ENCODE measurements at places on chromosomes 3 and 15. TPM values are rescaled to one million over a fixed set of nuclear protein-coding genes. Genes with fewer than 3 reads are reported as not detected.

GRCh38 chr3:19149368-19149767 is 1.1 kb downstream of the KCNH8 start:
- DNase-seq, result peak; percentile 46
- no peaks in the 10 kb centered on the region for H3K36me3 ChIP-seq
- H3K4me1 ChIP-seq, result no peaks in the 10 kb centered on the region
- no peak overlapping the region for H3K4me3 ChIP-seq
- no peak overlapping the region for H3K27ac ChIP-seq

DNA sequence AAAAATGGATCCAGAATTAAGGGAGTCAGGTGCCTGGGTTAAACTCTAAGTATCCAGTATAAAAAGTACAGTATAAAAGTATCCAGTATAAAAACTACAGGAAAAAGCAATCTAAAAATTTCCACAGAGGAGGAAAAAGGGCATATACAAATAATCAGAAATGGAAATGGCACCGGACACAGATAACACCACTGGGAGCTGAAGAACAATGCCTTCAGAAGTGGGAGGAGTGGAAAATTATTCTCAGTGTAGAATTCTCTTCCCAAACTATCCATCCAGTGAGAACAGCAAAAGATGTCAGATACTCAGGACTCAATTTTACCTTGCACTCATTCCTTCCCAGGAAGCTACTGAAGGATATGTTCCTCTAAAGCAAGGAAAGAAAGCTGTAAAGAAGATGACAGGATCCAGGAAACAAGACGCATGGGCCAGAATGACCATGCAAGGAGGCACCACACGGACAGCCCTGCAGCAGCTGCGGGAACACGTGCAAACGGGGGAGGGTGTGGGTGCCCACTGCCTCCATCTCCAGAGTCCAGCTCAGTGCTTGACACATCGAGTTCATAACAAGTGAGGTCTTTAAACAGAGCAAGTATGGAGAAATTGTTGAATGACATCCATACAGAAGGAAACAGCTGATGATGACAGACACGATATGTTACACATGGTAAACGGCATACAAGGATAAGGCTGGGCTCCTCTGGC is 68.5 kb downstream of the CHSY1 start:
- peak; percentile 82 for DNase-seq
- peaks cover 8% of the 10 kb centered on the region for H3K36me3 ChIP-seq
- H3K4me3 ChIP-seq, result no peak overlapping the region
- H3K27ac ChIP-seq, result no peak overlapping the region

DNA sequence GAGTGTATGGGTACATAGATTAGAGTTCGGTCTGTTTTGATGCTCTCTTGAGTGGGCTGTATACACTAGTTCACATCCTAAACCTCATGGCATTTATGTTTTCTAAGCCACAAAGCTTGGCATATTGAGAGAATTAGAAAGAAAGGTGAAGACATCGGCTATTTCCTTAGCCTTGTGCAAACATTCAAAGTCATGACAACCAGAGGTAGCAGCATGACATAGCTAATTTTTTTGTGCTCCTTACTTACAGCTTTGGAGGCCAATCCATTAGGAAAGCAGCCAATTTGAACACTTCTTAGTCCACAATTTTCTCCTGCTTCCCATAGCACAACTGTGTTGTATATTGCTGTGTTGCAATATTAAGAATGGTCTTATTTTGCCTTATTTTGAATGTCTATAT is 21.5 kb upstream of the AADAC start:
- H3K36me3 ChIP-seq, result no peaks in the 10 kb centered on the region
- no peak for DNase-seq
- no peak overlapping the region for H3K27ac ChIP-seq

GRCh38 chr3:9552252-9552999 is 1.2 kb downstream of the LHFPL4 start:
- no peak overlapping the region for H3K4me3 ChIP-seq
- no peaks in the 10 kb centered on the region for H3K4me1 ChIP-seq
- peaks cover 10% of the 10 kb centered on the region for H3K27me3 ChIP-seq

DNA sequence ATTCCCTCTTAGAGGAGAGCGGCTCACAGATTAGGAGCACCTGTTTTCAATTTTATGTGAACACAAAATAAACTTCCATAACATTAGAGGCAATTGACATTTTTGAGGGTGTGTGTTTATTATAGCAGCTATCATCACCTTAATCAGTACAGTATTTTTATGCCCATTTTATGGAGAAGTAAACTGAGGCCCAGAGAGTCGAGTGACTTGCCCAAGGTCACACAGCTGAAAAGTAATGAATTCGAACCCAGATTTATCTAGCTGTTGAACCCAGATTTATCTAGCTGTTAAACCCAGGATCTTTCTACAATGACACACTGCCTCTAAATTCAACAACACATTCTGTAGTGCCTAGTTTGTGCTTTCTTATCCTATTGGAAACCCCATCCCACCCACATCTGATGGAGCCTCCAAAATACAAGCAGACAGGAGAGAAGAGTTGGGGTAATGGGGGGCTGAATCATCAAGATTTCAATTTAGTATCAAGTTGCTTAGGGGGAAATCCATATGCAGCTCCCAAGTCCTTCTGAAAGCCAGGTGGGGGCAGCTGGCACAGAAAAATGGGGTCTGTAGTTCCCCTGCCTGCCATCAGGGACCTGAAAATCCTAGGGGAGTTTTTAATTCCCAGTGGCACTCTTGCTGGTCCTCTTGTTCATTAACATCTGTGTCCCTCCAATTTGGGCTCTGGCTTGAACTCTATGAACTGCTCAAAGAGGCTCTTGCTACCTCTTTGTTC is 50.4 kb upstream of the TRA2B start:
- H3K36me3 ChIP-seq, result no peaks in the 10 kb centered on the region
- H3K27me3 ChIP-seq, result no peaks in the 10 kb centered on the region

The FAM227B gene
- 6.1 TPM for total RNA-seq

The IDH2 gene
- total RNA-seq, result 85.8 TPM

All from lung (tissue), 17 donors.